ENCODE measurements at places on chromosomes 16 and 17.
A peak's percentile ranks its signal among the peaks of the same experiment; 100 is the strongest.

- DNase-seq, result no peak
These were observed 39.5 kb downstream of the RBFOX1 start for GRCh38 chr16:7372095-7372494.

DNA sequence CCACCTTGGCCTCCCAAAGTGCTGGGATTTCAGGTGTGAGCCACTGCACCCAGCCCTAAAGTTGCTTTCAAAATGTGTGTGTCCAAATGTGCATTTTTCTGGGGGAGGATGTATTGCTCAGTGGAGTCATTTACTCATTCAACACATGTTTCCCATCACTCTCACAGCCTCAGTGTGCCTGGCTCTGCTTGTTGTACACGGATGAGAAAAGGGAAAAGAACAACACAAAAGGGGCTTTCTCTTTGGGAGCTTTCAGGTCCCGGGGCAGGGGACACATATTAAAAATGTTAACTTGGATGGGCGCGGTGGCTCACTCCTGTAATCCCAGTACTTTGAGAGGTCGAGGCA is 1.7 kb upstream of the PPL start:
- no peak for DNase-seq

DNA sequence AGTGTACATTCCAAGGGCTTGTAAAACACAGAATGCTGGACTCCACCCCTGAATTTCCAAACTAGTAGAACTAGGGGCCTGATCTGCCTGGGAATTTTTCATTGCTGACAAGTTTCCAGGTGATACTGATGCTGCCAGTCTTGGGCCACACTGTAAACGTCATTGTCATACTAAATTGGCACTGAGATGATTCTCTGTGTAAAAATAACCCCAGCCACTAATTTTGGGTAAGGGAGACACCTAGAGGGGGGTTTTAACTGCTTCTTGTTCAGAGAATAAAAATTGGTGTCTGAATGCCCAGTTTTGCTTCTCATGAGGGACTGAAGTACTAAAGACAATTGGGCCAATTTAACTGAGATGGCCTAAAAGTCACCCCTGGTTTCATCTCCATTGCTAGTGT is 5.0 kb upstream of the CDH13 start:
- no peak for DNase-seq

- no peak for DNase-seq
These were observed 4.7 kb downstream of the VASN start for GRCh38 chr16:4376126-4376892.

GRCh38 chr17:5099271-5099670 is 12.4 kb downstream of the ZNF232 start:
- DNase-seq, result no peak

DNA sequence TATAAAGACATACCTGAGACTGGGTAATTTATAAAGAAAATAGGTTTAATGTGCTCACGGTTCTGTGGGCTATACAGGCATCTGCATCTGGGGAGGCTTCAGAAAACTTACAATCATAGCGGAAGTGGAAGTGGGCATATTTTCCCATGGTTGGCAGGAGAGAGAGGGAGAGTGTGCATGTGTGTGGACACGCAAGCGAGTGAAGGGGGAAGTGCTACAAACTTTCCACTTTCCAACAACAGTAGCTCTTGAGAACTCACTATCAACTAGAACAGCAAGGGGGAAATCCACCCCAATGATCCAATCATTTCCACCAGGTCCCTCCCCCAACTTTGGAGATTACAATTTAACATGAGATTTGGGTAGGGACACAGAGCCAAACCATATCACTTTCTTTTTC is 11.1 kb downstream of the TAOK1 start:
- no peak for DNase-seq

- peak; percentile 79 for DNase-seq
These were observed 654 bp downstream of the LASP1 start for GRCh38 chr17:38870259-38871165.

DNA sequence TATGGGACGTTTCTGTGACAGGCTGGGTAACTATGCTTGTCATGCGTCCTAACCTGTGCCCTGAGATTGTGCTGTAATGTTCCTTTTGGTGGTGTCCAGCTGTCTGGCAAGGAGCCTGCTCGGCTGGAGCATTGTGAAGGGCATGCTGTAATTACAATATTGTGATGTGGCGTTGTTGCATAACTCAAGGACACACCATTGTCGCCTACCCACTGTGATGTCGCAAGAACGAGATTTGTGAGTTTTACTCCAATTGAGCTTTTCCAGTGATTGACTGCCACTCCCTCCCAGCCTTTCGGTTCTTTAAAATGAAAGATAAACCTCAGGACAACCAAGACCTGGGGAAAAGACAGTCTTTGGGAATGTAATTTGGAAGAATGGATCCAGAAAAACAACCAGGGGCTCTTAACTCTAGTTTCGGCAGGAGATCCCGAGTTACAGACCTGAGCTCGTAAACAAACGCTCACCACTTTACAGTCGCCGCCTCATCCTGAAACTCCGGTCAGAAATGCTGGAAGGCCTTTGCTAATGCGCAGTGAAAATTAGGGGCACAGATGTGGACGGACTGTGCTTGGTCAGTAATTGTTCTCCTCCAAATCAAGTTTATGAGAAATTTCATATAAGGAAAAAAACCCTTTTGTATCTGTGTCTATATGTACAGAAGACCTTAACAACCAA is 1.3 kb downstream of the ZNF750 start:
- DNase-seq, result no peak

DNA sequence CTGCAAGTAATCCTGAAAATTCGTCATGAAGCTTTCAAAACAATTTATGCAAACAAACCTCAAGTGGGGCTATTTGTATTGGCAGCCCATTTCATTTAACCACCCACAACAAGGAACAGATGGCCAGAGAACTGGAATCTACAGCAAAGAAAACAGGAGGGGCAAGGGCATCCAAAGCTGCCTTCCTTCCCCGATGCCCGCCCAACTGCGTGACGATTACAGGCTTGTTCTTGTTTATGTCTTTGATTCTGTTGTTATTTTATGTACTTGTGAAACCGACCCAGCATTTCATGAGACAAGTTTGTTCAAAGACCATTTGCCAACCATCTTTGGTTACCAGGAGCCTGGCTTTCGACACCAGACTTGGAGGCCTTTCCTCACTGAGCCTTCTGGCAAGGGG is 59.1 kb upstream of the IRX6 start:
- DNase-seq, result no peak

DNA sequence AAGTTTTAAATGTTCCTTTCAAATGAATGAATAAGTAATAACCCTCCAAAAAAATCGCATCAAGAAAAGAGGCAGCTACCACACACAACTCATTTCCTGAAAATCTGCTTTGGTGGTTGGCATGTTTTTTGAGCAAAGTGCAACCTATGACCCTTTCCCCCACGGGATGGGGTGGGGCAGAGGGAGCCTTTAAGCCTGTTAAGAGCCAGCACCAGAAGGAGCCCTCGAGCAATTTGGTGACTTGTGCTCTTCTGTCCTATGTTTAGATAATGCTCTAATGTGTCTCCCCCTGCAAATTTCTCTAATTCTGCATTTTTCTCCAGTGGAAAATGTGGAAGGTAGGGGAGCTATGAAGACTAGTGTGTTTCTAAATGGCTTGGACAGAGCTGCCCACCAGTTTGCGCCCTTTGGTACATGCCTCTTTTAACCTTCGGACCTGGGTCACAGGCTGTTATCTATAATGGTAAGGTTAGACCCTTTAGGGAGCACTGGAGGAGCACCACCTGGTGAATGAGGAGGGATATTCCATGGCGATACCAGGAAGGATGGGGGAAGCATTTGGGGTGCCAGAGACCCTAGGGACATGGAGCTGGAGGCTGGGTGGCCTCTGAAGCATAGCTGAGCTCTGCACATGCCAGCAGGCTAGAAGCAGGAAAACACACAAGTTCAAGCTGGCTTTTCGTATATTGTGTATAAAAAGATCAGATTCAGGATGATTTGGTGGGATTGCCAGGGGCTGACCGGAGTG is 1.6 kb downstream of the PYCARD start:
- peak; percentile 44 for DNase-seq

GRCh38 chr16:81809567-81809966 is 30.5 kb downstream of the PLCG2 start:
- no peak for DNase-seq

DNA sequence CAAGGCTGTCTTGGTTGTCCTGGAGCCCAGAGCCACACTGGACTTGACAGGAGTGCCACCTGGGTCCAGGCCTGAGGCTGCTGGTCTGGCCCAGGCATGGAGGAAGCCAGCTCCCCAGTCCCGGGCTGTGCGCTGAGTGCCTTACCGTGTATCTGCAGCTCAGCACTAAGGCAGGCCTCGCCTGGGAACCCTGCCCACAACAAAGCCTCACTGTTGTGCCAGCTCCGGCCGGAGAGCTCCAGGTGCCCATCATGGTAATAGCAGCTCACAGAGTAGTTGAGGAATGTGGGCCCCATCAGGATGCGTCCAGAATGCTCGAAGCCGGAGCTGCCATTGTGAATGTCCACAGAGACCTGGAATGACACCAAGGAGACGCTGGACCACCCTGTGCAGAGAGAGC is 72.2 kb downstream of the RMI2 start:
- no peak for DNase-seq

GRCh38 chr17:29036584-29036983 is 6.4 kb upstream of the PIPOX start:
- no peak for DNase-seq

DNA sequence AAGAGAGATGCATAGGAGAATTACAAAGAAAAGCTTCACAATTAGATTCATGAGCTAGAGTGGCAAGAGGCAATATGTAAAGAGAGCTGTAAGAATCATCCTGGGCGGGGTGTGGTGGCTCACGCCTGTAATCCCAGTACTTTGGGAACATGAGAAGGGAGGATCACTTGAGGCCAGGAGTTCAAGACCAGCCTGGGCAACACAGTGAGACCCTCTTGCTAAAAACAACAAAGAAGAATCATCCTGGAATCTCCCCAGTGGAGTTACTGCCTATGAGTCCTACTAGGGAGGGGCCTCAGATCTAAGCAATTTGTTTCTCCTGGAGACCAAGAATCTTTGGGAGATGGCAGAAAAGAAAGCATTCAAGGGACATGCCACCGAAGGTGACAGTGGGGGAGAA is 119.1 kb downstream of the HIC1 start:
- DNase-seq, result no peak

DNA sequence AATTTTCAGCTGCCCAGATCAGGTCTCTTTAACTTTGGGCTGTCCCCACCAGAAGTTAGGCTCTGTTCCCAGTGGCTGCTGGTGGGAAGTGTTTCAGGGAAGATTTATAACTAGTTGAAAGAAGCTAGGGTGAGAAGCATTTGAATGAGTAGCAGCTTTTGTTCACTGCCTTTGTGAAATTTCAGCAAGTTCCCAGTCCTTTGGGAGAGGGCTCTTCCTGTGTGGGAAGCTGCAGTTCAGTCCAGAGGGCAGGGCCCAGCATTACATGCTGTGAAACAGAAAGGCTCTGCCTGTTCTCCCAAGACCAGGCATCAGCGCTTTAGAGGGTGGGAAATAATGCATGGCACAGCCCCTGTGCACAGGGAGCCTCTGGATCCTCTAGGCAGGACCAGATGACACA is 17.8 kb downstream of the PROCA1 start:
- no peak for DNase-seq

GRCh38 chr17:6028294-6028693 is 41.9 kb upstream of the WSCD1 start:
- no peak for DNase-seq

GRCh38 chr17:35499548-35499947 is 37.9 kb downstream of the SLFN12L start:
- DNase-seq, result no peak

- DNase-seq, result peak; percentile 44
These were observed at the start of gene ZNF629 for GRCh38 chr16:30786936-30787612. Gene ZNF629 (minus strand): TSS chr16:30787205. CDS start chr16:30784482, 2,723 bp downstream.

- DNase-seq, result peak; percentile 38
These were observed 5.7 kb downstream of the OR4D2 start for GRCh38 chr17:58172369-58173071.

DNA sequence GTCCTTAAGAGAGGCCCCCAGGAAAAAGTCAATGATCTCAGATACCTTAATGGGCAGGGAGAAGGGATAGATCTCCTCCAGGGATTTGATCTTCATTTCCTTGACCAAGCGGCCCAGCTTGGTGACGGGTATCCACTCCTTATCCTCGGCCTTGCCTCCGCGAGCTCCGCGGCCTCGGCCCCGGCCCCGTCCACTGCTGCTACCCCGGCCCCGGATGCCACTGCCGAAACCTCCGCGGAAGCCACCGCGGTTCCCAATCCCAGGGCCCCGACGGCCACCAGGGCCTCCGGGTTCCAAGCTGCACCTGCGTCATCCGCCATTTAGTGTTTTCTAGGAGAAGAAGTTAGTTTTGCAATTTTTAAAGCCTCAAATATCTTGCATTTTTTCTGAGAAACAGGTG is 65.2 kb upstream of the KIF2B start:
- DNase-seq, result no peak

- DNase-seq, result no peak
These were observed 12.8 kb upstream of the MT4 start for GRCh38 chr16:56551796-56552738.

- no peak for DNase-seq
These were observed 145.6 kb downstream of the GSG1L start for GRCh38 chr16:27917949-27918348.

DNA sequence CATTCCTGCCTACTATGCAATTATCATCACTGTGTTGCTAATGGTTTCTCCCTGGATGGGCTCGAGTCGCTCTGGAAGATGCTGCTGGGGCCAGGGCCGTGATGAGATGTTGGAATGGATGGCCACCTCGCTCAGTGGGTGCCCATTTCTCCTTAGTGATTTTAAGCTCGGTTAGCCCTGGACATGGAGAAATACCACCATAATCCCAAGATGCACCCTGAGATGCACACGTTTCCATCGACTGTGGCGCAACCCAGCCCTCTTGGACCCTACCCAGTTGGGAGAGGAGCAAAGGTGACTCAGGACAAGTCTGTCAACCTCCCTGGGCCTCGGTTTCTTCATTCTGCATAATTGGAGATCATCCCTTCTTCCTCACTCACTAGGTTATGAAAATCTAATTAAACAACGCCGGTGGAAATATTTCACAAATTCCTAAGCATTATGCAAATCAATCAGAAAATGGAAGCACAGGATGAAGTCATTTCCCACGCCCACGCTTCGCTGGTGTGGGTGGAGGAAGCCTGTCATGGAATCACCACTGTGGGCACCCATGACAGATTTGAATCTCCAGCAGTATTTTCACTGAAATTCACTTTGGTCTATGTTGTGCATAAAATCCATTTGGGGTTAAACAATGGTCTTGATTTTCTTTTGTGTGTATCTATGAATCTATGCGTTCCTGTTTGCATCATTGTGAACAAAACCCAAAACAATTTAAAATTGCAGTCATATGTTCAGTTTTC is 195.2 kb downstream of the AXIN2 start:
- DNase-seq, result peak; percentile 74

- DNase-seq, result no peak
These were observed 191.7 kb upstream of the RBFOX1 start for GRCh38 chr16:7140899-7141298.

GRCh38 chr16:7233975-7234374 is 98.7 kb upstream of the RBFOX1 start:
- no peak for DNase-seq

DNA sequence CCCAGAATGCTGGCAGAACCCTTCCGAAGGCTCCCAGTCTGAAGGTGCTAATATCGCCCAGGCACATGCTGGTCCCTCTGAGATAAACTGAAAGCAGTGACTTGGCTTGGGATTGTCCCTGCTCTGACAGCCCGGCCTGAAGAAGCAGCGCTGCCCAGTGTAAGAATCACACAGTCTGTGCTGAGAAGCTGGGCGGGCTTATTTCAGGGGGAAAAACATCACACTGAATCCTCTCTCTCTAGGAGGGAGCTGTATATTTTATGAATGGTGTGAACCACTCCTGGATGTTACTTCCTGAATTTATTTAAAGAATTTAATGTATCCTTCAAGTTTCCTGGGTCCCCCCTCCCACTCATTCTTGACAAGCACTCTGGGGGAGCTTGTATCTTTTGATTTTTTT is 36.3 kb downstream of the GAS7 start:
- no peak for DNase-seq
